PC-3 (cell line): ENCODE measurements at places on chromosomes 6 and 20. TPM values are rescaled to one million over a fixed set of nuclear protein-coding genes. Genes with fewer than 3 reads are reported as not detected.
A peak's percentile ranks its signal among the peaks of the same experiment; 100 is the strongest.

Gene POU5F1
- not detected in 2 replicates for total RNA-seq

Gene FILIP1
- total RNA-seq = not detected in 2 replicates

Gene FAM209B
- 0.58 TPM in 1 of 2 replicates, not detected in the other for total RNA-seq

Gene GPR6
- not detected in 2 replicates for total RNA-seq

Gene TMEM200A
- 0.40 TPM in 1 of 2 replicates, not detected in the other for total RNA-seq

Gene LAMA5
- 196 and 308 TPM in 2 replicates for total RNA-seq

Gene MYB
- total RNA-seq = 1.4 and 4.4 TPM in 2 replicates

Gene TFAP2C
- 36.3 and 37.6 TPM in 2 replicates for total RNA-seq

Gene RHAG
- not detected in 2 replicates for total RNA-seq

Gene AKAP12
- 109 and 146 TPM in 2 replicates for total RNA-seq

Gene ZNF391
- 1.7 and 5.9 TPM in 2 replicates for total RNA-seq

GRCh38 chr6:43878823-43879495, 108.9 kb downstream of the VEGFA start:
- H3K4me3 ChIP-seq = no peak overlapping the region
- peaks cover 9% of the 10 kb centered on the region for H3K4me1 ChIP-seq
- peak; percentile 10 for DNase-seq
- no peaks in the 10 kb centered on the region for H3K27me3 ChIP-seq
- H3K27ac ChIP-seq = no peak overlapping the region

DNA sequence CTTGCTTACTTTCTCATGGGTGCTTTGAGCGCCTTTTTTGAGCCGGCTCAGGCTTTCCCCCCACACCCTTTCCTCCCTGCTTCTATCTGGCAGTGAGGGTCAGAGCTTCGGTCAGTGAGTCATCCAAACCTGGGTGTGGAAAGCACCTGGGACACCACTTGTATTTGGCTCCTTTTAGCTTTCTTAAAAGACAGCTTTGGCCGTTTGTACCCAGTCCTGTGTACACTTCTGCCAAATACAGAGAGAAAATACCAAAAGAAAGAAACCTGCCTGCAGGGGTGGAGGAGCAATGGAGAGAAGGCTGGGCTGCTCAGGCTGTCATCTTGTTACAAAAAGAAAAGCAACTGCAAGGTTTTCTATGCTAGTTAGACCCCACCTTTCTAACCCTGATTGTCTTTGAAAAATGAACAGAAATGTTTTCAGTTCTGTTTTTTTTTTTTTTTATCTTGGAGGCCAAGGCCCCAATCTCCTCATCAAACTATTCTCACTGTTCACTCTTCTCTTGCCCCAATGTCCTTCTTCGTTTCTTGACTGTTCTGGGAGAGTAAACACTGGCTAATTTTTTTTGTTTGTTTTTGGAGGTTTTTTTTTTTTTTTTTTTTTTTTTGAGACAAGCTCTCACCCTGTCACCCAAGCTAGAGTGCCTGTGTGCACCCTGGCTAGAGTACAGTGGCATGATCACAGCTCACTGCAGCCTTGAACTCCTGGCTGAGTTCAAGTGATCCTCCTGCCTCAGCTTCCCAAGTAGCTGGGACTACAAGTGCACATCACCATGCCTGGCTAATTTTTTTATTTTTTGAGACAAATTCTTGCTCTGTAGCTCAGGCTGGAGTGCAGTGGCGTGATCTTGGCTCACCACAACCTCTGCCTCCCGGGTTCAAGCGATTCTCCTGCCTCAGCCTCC, 76.4 kb downstream of the SSR1 start:
- DNase-seq = peak; percentile 87
- H3K4me3 ChIP-seq = peak overlapping the region; percentile 44
- peaks cover 15% of the 10 kb centered on the region; the same call in 1 of the 2 replicates for H3K36me3 ChIP-seq
- peak overlapping the region; percentile 95 for H3K27ac ChIP-seq
- H3K27me3 ChIP-seq = no peaks in the 10 kb centered on the region

GRCh38 chr6:142846883-142847287, 98.1 kb downstream of the HIVEP2 start:
- H3K36me3 ChIP-seq = no peaks in the 10 kb centered on the region
- DNase-seq = peak; percentile 74
- H3K27me3 ChIP-seq = no peaks in the 10 kb centered on the region
- H3K4me3 ChIP-seq = peak overlapping the region; percentile 1; the same call in 1 of the 2 replicates

DNA sequence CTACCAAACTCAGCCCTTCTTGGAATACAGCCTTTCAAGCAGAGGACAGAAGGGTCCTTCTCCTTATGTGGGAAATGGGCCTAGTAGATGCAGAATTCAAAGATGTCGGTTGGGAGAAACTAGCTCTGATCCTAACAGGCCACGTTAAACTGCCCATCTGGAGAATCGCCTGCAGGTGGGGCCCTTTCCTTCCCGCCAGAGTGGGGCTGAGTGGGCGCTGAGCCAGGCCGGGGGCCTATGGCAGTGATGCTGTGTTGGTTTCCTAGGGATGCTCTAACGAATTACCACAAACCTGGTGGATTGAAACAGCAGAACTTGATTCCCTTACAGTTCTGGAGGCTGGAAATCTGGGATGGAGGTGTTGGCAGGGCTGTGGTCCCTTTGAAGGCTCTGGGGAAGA, 9.1 kb downstream of the MAPK13 start:
- DNase-seq = no peak
- no peaks in the 10 kb centered on the region for H3K27me3 ChIP-seq
- no peak overlapping the region for H3K4me3 ChIP-seq
- no peak overlapping the region for H3K27ac ChIP-seq
- peaks cover 10% of the 10 kb centered on the region; the same call in 1 of the 2 replicates for H3K36me3 ChIP-seq

GRCh38 chr20:63835021-63835858, 4.2 kb upstream of the ZBTB46 start:
- no peaks in the 10 kb centered on the region for H3K27me3 ChIP-seq
- no peak overlapping the region for H3K27ac ChIP-seq
- no peaks in the 10 kb centered on the region for H3K36me3 ChIP-seq
- peaks cover 5% of the 10 kb centered on the region; the same call in 1 of the 2 replicates for H3K4me1 ChIP-seq
- DNase-seq = peak; percentile 91
- no peak overlapping the region for H3K4me3 ChIP-seq

- H3K4me1 ChIP-seq = peaks cover 12% of the 10 kb centered on the region
- peak; percentile 3 for DNase-seq
- H3K27ac ChIP-seq = no peak overlapping the region
- no peaks in the 10 kb centered on the region for H3K27me3 ChIP-seq
- H3K36me3 ChIP-seq = no peaks in the 10 kb centered on the region
Observed at GRCh38 chr6:119821380-119821779, 471.8 kb upstream of the MAN1A1 start.

GRCh38 chr6:110558575-110558974, 82.2 kb upstream of the SLC22A16 start:
- no peak overlapping the region for H3K4me3 ChIP-seq
- no peaks in the 10 kb centered on the region for H3K36me3 ChIP-seq
- no peak for DNase-seq
- no peak overlapping the region for H3K27ac ChIP-seq

- H3K27ac ChIP-seq = peak overlapping the region; percentile 58
- peaks cover 6% of the 10 kb centered on the region for H3K4me1 ChIP-seq
- DNase-seq = peak; percentile 70
Observed at GRCh38 chr20:53672484-53673129, 79.0 kb upstream of the ZNF217 start.

DNA sequence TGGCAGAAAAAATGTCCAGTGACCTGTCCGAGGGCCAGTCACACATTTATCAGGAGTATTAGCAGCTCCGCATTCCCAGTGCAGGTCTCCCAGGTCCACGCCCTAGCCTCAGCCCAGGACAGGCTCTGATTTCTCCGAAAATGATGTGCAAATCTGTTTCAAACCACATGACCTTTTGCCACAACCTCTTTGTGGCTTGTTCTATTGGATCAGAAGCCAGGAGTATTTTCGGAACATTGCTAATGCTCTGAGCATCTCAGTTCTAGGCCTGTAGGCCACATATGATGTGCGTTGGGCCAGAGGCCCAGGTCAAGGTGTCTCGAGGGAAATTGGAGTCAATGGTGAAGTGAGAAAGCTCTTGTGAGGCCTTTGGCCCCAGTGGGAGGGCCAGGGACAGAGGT, 40.4 kb downstream of the SNX5 start:
- H3K27ac ChIP-seq = no peak overlapping the region
- H3K4me3 ChIP-seq = no peak overlapping the region
- no peaks in the 10 kb centered on the region for H3K27me3 ChIP-seq
- H3K36me3 ChIP-seq = no peaks in the 10 kb centered on the region
- no peak for DNase-seq

DNA sequence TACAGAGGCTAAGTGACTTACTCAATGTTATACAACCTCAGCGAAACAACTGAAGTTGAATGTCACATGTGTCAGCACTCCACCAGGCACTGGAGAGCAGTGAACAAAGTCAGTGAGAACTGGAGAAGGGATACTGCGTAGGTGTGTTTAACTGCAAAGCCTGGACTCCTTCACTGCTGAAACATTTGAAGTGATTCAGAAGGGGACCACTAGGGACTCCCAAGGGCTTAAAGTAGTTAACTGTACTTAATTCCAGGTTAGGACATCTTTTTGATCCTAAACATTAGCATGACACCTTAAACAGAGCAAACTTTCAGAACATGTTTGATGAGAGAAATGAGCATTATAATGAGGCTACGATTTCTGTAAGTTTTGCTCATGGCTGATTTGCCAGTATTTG, 45.0 kb upstream of the ZBTB24 start:
- H3K36me3 ChIP-seq = no peaks in the 10 kb centered on the region
- DNase-seq = peak; percentile 27
- no peaks in the 10 kb centered on the region for H3K27me3 ChIP-seq
- no peak overlapping the region for H3K27ac ChIP-seq
- no peak overlapping the region for H3K4me3 ChIP-seq

GRCh38 chr6:160261991-160262680, 3.5 kb upstream of the SLC22A2 start:
- no peak overlapping the region for H3K4me3 ChIP-seq
- no peaks in the 10 kb centered on the region for H3K36me3 ChIP-seq
- H3K4me1 ChIP-seq = peaks cover 8% of the 10 kb centered on the region; the same call in 1 of the 2 replicates
- no peak for DNase-seq

GRCh38 chr6:107342144-107342543, 117.2 kb downstream of the PDSS2 start:
- H3K27ac ChIP-seq = no peak overlapping the region
- no peak for DNase-seq
- H3K4me1 ChIP-seq = no peaks in the 10 kb centered on the region
- H3K4me3 ChIP-seq = no peak overlapping the region

DNA sequence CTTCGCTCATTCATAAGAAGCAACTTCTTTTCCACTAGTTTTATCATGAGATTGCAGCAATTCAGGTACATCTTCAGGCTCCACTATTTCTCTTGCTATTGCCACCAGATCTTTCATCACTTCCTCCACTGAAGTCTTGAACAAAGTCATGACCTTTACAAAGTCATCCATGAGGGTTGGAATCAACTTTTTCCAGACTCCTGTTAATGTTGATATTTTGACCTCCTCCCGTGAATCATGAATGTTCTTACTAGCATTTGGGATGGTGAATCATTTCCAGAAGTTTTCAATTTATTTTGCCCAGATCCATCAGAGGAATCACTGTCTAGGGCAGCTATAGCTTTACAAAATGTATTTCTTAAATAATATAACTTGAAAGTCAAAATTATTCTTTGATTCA, 1.5 kb downstream of the CENPQ start:
- no peaks in the 10 kb centered on the region for H3K27me3 ChIP-seq
- no peak overlapping the region for H3K27ac ChIP-seq
- peak overlapping the region; percentile 85 for H3K4me3 ChIP-seq

DNA sequence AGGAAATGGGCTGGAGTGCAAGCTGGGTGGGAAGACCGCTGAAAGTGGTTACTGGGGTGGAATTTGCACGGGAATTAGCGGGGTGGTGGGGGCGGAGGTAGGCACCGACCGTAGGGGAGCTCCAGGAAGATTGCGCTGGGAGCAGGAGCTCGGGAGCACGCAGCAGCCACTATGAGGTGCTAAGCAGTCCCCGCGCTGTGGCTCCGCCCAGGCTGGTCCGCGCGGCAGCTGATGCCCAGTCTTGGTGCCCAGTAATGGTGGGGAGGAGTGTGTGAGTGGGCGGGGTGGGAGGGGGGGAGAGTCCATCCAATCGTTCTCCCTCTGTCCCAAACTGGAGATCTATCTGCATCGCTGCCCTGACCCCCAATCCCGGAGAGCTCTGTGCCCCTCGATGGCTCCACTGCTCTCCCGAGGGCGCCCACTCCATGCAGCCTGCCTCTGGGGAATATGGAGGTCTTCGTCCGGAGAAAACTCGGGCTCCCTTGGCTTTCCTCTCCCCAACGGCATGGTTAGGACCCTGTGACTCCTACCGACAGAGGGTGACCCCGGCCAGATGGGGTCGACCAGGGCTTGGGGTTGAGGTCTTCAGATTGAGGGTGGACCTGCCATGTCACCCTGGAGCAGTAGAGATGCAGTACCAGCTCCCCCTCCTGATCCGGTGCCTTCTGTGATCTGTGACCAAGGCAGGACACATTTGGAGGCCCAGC, 5.3 kb downstream of the TP53TG5 start:
- H3K27me3 ChIP-seq = no peaks in the 10 kb centered on the region
- peaks cover 18% of the 10 kb centered on the region; the same call in 1 of the 2 replicates for H3K36me3 ChIP-seq
- DNase-seq = no peak
- H3K27ac ChIP-seq = no peak overlapping the region

DNA sequence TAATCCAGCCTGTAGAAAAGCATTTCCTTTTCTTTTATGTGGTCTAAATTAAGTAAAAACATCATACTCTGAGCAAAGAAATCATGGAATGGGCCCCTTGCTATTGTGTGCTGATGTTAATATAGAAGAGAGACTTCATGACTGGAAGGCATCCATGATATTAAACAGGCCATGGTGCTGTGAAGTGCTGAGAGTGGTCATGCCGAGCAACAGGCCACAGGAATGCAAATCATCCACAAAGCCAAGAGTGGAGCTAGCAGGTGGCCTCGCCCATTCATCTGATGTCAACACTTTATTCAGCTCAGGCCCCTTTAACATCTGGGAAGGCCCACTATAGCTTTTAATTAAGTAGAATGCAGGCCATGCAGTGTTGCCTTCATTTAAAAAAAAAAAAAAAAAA, 115.2 kb upstream of the HMGCLL1 start:
- no peak overlapping the region for H3K27ac ChIP-seq
- H3K4me1 ChIP-seq = no peaks in the 10 kb centered on the region; the same call in 1 of the 2 replicates
- no peaks in the 10 kb centered on the region for H3K27me3 ChIP-seq
- peak; percentile 55 for DNase-seq
- H3K36me3 ChIP-seq = no peaks in the 10 kb centered on the region

- no peak overlapping the region for H3K4me3 ChIP-seq
- peaks cover 38% of the 10 kb centered on the region for H3K27me3 ChIP-seq
- H3K36me3 ChIP-seq = no peaks in the 10 kb centered on the region
- no peak overlapping the region for H3K27ac ChIP-seq
- DNase-seq = no peak
Observed at GRCh38 chr6:165984729-165985275, 182.8 kb downstream of the TBXT start.

DNA sequence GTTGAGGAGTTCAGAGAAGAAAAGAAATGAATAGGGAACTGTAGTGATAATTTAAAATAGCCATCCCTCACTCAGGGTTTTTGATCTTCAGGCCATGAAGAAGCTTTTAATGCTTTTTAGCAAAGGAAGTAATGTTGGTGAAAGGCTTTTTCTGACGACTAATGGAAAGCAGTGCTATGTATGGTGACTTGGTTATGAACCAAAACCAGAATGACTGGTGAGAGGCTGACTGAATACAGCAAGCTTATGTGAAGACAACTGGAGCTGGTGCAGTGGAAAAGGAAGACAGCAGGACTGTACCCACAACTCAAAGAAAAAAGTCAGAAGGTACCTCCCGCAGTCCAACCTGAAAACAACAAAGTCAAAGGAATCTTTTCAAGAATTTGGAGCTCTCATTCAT, 118.8 kb downstream of the PRDM1 start:
- no peaks in the 10 kb centered on the region for H3K27me3 ChIP-seq
- no peak overlapping the region for H3K4me3 ChIP-seq
- H3K4me1 ChIP-seq = no peaks in the 10 kb centered on the region
- H3K36me3 ChIP-seq = peaks cover 6% of the 10 kb centered on the region
- DNase-seq = no peak
